Stimulated activated CD4-positive, alpha-beta T cell treated with anti-CD3 and anti-CD28 coated beads, Interleukin-12 subunit alpha, Interleukin-12 subunit beta, amount 100 ng/mL, for 24 hours (primary cell): ENCODE measurements at places on chromosomes 4 and X.

GRCh38 chr4:132275583-132276121 lies 873.4 kb upstream of the PCDH10 start:
- no peak for DNase-seq

- no peak for DNase-seq
These were observed 2675.7 kb downstream of the PCDH7 start for GRCh38 chr4:33395731-33396485.

GRCh38 chr4:3066836-3067400 lies 7.4 kb downstream of the HTT-AS start:
- DNase-seq = no peak

- no peak for DNase-seq
These were observed 49.4 kb downstream of the RPS6KA3 start for GRCh38 chrX:20217271-20217670.

DNA sequence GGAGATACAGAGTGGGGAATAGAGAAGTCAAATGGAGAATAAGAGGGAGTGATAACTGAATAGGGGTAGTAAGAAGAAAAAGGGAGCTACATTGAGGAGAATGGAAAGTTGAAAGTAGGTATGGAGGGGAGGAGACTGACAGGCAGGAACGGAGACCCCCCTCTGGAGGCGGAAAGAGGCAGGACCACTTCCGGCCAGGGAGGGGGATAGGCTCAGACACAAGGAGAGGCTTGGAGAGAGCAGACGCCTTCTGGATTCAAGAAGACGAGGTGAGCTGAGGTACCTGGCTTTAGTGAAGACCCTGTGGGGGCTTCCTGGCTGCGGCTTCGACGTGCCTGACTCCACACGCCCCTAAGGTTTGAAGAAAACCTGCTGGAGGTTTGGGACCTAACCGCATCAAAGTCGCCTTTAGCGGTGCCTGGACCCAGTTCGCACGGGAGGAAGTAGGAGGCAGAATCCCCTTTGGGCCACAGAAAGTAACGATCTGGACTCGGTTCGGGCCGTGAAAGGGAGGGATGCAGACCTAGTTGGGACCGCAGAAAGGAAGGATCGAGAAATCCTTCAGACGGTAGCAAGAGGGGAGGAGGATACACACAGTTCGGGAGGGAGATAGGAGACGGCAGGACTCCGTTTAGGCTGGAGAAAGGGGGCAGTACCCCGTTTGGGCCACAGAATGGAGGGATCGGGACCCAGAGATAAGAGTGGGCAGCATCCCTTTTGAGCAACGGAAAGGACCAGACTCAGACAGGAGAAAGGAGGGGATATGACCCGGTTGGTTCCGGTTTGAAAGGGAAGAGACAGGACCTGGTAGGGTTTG lies at the start of gene TRO:
TSS of gene TRO (plus strand) at position 215 of the 817 bp plus-strand sequence. CDS start 1,423 bp downstream, outside the sequence.
- DNase-seq = no peak

- DNase-seq = no peak
These were observed 34.1 kb downstream of the DCHS2 start for GRCh38 chr4:154457471-154457870.

GRCh38 chrX:149829751-149830191 lies 48.0 kb downstream of the MAGEA9 start:
- no peak for DNase-seq

DNA sequence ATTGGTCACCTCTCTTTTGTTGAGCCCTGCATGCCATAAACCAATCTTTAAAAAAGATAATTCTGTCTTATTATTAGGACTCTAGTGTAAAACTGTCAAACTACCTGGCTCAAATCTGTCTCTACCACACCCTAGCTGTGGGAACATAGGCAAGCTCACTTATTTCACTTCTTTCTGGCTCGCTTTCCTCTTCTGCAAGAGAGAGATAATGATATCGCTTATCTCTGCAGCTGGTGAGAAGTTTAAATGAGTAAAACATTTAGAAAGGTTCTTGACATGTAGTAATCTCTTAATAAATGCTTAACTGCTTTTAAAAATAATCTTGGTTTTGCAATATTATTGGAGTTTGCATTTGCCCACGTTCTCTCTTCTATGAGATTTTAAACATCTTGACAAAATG lies 1109.2 kb downstream of the RAPGEF2 start:
- no peak for DNase-seq

- DNase-seq = no peak
These were observed 7.4 kb downstream of the PCGF3 start for GRCh38 chr4:712916-713632.

- no peak for DNase-seq
These were observed 157.4 kb upstream of the PDE5A start for GRCh38 chr4:119785963-119786362.

DNA sequence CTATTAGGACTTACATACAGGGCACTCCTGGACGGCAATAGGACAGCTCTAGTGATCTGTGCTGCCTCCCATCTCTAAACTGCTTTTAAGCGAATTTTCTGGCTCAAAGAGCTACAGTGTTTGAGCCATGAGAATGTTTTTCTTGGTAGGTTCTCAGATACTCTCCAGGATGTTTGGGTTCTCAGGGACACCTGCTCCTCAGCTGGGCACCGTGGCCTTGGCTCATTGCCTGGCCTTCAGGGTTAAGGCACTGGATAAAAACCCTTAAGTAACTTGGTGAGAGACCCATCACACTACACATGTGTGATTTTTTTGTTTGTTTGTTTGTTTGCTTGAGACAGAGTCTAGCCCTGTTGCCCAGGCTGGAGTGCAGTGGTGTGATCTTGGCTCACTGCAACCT lies 38.5 kb upstream of the HERC5 start:
- no peak for DNase-seq

- no peak for DNase-seq
These were observed 832.5 kb upstream of the GRID2 start for GRCh38 chr4:91471280-91471679.

- DNase-seq = no peak
These were observed 2.0 kb downstream of the ZFX start for GRCh38 chrX:24151513-24151912.

DNA sequence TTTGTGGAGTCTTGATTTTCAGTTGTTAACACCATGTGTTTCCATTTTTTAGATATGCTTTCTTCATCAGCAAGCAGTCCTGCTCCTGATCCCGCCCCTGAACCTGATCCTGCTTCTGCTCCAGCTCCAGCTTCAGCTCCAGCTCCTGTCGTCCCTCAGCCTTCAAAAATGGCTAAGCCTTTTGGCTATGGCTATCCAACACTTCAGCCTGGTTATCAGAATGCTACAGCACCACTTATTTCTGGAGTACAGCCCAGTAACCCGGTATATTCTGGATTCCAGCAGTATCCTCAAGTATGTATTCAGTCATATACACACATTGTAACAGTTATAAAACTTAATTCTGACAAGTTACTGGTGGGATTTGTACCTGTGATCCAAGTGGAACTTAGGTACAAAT lies 60.9 kb downstream of the SEC24B start:
- DNase-seq = no peak

GRCh38 chr4:53576676-53577372 lies 14.5 kb downstream of the LNX1 start:
- DNase-seq = no peak

DNA sequence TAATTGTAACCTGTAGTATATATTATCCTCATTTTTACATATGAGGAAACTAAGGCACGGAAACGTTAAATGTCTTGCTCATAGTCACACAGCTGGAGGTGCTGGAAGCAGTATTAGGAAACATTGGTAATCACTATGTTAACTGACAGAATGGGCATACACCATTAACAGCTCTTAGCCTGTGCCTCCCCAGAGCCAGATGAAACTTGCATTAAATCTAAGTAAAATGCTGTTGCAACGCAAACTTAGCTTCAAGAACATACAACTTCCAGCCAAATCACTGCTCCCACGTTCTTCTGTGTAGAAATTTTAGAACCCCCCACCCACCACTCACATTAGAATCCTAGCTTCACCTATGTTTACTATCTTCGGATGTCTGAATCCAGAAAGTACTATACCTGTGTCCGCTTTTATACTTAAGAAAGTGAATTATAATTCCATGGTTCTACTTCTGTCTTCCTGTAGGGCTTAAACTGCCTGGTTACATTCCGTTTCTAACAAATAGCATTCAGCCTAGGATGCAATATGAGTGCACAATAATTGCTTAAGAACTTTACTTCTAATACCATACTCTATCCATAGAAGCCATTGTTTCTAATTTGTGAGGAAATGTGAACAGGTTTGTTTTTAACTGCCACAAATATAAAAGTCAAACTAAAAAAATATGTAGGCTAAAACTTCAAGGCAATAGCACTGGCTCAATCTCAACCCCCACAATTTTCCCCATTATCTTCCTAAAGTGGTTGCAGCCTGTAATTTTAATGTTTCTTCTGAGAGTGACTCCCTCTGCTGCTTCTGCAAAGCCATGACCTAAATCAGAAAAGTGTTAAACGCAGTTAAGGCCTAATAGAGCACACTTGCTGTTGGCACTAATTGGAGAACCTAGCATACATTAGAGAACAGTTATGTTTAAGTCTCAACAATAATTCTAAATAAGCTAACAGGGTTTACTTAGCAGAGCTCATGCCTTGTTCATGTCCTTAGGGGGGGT lies 4.4 kb downstream of the UNC5C start:
- DNase-seq = no peak

DNA sequence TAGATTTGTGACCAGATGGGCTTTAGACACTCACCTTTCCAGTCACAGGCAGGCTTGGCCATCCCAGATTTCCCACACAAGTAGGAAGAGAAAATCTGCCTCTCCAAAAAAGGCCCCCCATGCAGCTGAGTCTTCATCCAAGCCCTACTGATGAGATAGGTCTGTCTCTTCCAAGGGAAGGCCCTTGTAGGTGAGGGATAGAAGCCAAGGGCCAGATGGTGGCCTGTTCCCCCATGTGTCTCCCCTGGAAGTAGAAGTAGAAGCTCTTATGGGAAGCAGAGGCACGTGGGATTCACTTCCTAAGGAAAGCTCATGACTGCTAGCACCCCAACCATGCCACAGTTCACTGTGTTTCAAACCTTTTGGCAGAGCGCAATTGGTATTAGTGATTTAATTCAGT lies 81.5 kb downstream of the REPS2 start:
- no peak for DNase-seq

- DNase-seq = no peak
These were observed 195.0 kb downstream of the ZNF330 start for GRCh38 chr4:141415651-141416050.

DNA sequence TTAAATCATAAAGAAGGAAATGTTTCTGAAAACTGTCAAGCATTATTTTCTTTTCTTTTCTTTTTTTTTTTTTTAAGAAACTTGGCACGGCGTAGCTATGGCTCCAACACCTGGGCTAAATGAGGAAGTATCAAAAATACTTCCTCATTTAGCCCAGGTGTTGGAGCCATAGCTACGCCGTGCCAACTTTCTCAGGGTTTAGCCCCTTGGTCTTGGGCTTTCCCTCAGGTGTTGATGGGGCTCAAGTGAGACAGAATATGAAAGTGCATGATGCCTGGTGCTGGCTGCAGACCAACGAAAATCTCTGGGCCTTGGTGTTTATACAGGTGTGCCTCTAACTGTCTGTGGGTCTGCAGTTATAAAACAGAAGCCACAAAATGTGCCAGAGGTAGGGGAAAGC lies 132.7 kb downstream of the ARHGAP24 start:
- no peak for DNase-seq

GRCh38 chrX:389021-389441 lies 2.3 kb upstream of the PPP2R3B start:
- no peak for DNase-seq

DNA sequence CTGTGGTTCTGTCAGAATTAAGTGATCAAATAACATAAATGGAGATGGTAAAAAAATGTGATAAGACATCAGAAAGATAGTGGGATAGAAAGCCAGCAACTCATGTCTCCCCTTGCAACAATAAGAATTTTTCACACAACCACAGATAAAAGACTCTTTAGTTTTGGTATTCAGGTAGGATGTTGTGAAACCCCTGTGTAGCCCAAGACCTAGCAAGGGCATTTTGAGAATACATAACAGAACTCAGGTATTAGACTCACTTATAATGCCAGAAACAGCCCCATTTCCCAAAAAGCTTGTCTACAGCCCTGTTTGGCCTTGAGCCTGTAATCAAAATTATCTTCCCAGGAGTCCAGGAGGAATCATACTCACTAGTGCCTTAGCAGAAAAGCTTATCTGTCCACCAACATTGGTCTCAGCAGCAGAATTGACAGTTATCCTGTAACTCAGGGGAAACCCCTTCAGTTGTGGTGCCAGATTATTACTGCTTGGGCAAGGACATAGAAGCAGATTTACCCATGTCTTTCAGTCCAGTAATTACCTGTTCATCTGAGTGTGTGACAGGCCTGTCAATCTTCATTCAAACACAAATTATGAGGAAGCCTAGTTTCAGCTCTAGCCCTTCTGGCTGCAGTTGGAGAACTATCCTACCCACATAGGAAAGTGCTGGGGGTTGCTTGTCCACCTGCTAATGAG lies 41.0 kb upstream of the UGT2B17 start:
- no peak for DNase-seq

DNA sequence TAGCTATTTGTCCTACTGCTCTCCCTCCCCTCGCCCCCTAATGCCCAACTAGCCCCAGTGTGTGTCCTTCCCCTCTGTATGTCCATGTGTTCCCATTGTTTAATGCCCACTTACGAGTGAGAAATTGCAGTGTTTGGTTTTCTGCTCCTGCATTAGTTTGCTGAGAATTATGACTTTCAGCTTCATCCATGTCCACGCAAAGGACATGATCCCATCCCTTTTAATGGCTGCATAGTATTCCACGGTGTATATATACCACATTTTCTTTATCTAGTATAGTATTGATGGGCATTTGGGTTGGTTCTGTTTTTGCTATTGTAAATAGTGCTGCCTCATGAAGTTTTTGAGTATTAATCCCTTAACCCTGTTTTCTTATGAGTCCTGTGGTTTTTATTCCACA lies 33.6 kb upstream of the CFAP299 start:
- DNase-seq = no peak

- no peak for DNase-seq
These were observed 6.7 kb upstream of the HGFAC start for GRCh38 chr4:3434881-3435685.

GRCh38 chrX:13535376-13536165 lies 33.8 kb upstream of the EGFL6 start:
- no peak for DNase-seq

GRCh38 chrX:24198101-24198500 lies 48.6 kb downstream of the ZFX start:
- DNase-seq = no peak

GRCh38 chr4:94409962-94410361 lies 41.8 kb upstream of the PDLIM5 start:
- DNase-seq = no peak

DNA sequence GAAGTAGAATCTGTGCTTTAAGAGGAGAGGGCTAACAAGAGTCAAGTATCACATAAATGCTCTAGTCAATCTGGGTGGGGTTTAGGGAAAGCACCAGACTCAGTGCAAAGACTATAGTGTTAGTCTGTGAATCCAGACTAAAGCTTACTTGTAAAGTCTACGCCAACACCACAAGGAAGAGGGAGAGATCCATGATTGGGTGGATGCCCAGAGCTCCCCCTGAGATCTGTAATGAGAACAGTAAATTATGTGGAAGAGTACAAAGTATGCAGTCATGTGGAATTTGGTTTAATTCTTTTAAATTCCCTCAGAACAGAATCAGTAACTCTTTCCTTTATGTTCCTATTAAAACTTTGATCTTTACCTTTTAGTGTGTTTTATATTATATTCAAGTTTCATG lies 354.7 kb upstream of the SPANXN4 start:
- DNase-seq = no peak

GRCh38 chrX:21683941-21684340 lies 25.8 kb upstream of the KLHL34 start:
- no peak for DNase-seq

GRCh38 chr4:138437263-138437851 lies 195.2 kb upstream of the SLC7A11 start:
- no peak for DNase-seq

- DNase-seq = no peak
These were observed 64.4 kb downstream of the SHROOM3 start for GRCh38 chr4:76499461-76499860.
